ENCODE measurements at places on chromosomes 5 and 9.

- DNase-seq = no peak
Observed at GRCh38 chr9:96720435-96720834, 57.5 kb downstream of the ZNF510 start.

GRCh38 chr5:53928641-53929040 lies 368.2 kb downstream of the NDUFS4 start:
- DNase-seq = no peak

- no peak for DNase-seq
Observed at GRCh38 chr5:85170183-85170582, 785.5 kb upstream of the EDIL3 start.

DNA sequence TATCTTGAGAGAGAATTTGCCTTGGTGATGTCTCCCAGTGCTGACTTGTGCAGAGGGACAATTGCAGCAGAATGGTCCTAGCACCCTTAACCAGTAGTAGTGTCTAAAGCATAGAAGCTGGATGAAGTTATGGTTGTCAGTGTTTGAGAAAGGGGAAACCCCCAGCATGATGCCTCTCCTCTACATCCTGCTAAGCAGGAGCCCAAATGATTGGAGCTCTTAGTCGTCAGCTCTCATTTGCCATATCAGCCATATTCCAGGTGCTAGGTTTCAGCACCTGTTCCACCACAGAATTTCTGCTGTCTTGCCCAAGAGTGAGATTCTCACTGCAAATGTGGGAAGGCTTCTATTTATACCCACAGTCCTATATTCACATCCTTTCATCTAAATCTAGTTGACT lies 43.7 kb upstream of the RFX3 start:
- no peak for DNase-seq

DNA sequence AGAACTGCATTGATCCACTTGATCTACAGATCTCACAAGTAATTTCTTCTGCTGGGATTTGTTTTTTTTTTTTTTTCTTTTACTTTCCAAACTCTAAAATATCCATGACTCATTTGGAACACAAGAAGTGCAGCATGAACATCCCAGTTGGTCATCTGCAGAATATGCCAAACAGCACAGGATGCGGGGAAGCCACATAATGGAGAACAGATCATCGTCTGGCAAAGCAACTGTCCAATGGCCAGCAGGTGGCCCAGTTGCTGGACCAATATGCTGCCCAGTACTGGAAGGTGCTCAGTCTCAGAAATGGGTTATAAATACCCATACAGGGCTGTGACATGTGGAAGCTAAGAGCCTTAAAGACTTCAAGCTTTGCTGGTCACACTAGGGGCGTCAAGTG lies 221.3 kb upstream of the TAS2R1 start:
- DNase-seq = no peak

- DNase-seq = no peak
Observed at GRCh38 chr5:61635271-61635670, 303.2 kb downstream of the ZSWIM6 start.

DNA sequence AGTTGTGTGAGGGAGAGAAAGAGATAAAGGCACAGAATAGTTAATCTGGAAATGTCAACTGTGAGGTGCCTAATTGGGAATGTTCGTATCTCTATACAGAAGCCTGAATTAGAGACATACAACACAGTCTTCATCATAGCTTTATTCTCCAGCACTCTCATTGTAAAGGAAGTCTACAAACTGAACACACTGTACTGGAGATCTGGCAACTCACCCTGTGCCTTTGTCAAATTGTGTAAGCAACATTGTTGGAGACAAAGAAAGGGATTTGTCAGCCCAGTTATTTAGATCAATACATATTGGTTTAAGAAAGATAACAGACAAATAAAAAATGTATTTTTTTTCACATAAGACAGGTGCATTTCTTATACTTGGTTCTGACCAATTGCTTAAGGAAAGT lies 832.9 kb upstream of the DMAC1 start:
- no peak for DNase-seq

DNA sequence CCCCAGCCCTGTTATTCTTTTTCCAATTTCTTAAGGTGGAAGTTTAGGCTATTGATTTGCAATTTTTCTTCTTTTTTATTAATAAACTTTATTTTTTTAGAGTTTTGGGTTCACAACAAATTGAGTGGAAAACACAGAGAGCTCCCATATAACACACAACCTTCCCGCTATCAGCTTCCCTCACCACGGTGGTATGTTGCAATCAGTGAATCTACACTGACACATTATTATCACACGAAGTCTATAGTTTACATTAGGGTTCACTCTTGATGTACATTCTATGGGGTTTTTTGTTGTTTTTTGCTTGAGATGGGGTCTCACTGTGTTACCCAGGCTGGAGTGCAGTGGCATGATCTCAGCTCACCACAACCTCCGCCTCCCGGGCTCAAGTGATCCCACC lies 4.8 kb upstream of the NFX1 start:
- DNase-seq = no peak

DNA sequence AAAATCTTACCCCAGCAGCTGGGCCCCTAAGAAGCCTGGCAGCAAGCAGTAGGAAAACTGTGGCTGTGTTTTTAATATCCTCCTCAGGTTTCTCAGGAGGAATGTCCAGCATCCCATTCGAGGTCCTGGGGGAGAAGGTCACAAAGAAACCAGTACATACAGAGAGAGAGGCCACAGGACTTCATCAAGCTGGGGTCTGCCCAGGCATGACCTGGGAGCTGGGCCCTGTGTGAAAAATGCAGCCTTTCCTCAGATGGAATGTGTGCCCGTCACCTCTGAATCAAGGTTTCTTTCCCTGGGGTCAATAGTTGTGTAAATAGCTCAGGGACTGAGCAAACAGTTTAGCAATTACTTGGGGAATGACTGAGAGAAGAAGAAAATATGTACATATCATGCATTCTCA lies 33.9 kb upstream of the RAD23B start:
- DNase-seq = no peak

- peak; percentile 27 for DNase-seq
Observed at GRCh38 chr9:14029806-14030374, 284.1 kb downstream of the NFIB start.

GRCh38 chr5:80141147-80141671 lies 106.1 kb downstream of the THBS4 start:
- no peak for DNase-seq

- DNase-seq = no peak
Observed at GRCh38 chr5:158378931-158379330, 520.0 kb upstream of the CLINT1 start.

DNA sequence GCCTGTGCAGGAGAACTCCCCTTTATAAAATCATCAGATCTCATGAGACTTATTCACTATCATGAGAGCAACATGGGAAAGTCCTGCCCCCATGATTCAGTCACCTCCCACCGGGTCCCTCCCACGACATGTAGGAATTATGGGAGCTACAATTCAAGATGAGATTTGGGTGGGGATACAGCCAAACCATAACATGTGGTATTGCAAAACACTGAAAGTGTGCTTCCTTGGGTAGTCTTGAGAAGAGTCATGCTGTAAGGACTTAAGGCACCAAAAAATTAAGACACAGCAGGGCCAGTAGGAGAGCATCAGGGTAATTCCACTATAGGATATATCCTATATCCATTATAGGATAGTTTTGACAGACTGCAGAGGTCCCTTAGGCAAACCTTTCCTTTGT lies 29.4 kb upstream of the GDNF start:
- DNase-seq = no peak

- DNase-seq = no peak
Observed at GRCh38 chr9:110728058-110728457, 59.5 kb downstream of the MUSK start.

DNA sequence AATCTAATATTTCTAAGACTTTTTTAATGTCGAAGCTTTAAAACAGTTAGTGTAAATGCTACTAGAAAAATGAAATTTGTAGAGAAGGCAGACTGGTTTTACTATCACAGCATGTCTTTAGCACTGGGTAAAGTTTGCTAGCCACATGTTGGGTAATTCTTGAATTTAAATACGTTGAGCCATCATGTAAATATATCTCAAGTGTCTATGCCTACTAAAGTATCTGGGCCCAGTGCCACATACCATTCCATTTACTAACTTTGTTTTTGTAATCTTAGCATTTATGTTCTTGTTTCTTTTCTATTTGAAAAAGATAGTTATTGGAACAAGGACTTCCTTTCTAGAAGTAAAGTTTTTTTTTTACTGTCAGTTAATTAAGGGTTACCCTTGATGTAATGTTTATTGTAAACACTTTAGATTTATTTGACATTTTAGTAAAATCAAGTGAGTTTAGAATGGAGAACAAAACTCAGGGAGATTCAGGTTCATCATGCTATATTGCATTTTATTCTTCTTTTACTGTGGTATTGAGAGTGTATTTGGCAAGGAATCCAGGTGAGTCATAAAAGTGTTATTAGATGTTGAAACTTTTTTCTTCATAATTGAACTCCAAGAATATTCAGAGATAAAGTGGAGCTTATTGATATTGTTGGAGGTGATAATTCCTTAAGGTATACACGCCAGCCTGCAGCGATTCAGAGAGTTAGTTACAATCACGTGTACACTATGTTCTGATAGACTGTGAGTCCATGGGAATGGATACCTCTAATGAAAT lies 182.4 kb downstream of the CCDC171 start:
- no peak for DNase-seq

DNA sequence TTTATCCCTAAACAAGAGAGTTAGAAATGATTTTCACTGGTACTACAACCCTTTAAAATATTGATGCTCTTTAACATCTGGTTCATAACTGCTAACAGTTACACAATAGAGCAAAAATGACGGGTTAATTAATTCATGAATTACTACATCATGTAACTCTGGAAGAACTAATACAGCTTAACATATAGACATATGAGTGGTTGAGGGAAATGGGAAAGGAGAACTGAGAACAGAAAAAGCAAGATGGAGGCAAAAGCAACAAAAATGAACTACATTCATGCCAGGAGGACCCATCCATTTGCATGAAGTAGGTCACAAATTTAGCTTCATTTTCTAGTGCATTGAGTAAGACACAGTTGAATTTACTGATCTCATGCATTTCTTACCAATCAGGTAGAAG lies 61.8 kb downstream of the C9 start:
- no peak for DNase-seq

DNA sequence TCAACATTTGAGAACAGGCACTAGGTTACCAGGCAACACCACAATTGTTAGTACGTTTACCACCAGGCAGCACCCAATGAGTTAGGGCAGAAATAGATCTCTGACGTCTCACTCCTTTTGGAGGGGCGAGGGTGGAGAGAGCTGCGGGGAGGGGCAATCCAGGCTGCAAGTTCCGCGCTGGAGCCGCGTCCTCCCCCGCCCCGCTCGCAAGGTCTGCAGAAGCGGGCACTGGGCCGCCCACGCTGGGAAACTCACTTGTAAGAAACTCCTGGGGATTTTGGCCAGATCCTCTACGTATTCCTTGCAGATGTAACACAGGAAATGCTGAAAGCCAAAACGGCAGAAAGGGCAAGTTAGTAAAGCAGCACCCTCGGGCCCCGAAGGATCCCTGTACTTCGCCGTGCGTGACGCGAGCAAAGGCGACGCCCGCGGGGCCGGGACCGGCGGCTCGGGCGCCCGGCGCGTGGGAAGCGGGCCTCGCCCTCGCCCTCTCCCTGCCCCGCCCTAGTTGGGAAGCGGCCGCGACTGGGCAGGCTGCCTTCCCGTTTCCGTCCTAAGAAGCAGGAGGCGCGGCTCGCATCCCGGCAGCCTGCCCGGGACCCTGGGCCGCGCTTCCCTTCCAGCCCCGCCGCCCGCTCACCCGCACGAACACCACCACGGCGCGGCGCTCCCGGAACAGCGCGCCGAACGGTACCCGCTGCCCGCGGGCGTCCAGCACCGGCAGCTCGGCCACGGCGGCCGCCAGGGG lies 493 bp downstream of the PRXL2C start:
- peak; percentile 79 for DNase-seq

- DNase-seq = no peak
Observed at GRCh38 chr9:135342206-135343130, 137.1 kb upstream of the PPP1R26 start.

- no peak for DNase-seq
Observed at GRCh38 chr5:17882760-17883488, 248.7 kb downstream of the TAF11L14 start.

DNA sequence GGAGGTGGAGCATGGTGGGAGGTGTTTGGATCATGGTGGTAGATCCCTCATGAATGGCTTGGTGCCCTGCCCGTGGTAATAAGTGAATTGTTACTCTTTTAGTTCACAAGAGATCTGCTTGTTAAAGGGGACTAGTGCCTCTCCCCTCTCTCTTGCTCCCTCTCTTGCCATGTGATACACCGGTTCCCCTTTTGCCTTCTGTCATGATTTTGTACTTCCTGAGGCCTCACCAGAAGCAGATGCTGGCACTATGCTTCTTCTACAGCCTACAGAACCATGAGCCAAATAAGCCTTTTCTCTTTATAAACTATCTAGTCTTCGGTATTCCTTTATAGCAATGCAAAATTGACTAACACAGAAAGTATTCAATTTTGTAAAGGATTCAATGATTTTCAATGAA lies 817.1 kb downstream of the TLR4 start:
- DNase-seq = no peak

- no peak for DNase-seq
Observed at GRCh38 chr5:131976414-131977211, 31.1 kb upstream of the MEIKIN start.

GRCh38 chr5:71586052-71586940 lies 844 bp upstream of the MCCC2 start:
- peak; percentile 74 for DNase-seq

- DNase-seq = no peak
Observed at GRCh38 chr5:100788417-100788816, 114.7 kb downstream of the ST8SIA4 start.

- DNase-seq = no peak
Observed at GRCh38 chr9:79632705-79633104, 60.9 kb downstream of the TLE4 start.

GRCh38 chr5:93596676-93597490 lies 13.9 kb downstream of the NR2F1 start:
- no peak for DNase-seq

- no peak for DNase-seq
Observed at GRCh38 chr9:98854266-98854665, 46.8 kb downstream of the GALNT12 start.

DNA sequence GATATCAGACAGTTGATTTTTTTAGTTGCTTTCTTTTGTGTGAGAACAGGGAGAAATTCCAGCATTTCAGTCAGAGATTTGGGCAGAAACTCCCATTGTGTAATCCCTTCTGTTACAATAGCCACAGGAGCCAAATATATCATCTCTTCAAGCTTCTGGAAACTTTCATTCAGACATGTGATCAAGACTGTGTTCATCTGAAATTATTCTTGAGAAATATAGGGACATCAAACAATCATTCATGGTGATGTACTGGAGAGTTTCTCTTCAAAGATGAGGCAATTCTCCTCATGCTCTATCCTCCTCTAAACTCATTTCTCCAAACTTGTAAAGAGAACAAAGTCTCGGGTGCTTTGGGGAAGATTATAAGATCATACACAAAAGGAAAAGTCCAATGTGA lies 35.2 kb upstream of the CSNK1G3 start:
- DNase-seq = no peak

GRCh38 chr9:137255448-137256114 lies 454 bp downstream of the NELFB start:
- DNase-seq = peak; percentile 52

GRCh38 chr9:125527471-125528002 lies 179.5 kb downstream of the MAPKAP1 start:
- no peak for DNase-seq
